ENCODE measurements at places on chromosomes 4 and X.
A peak's percentile ranks its signal among the peaks of the same experiment; 100 is the strongest.

DNA sequence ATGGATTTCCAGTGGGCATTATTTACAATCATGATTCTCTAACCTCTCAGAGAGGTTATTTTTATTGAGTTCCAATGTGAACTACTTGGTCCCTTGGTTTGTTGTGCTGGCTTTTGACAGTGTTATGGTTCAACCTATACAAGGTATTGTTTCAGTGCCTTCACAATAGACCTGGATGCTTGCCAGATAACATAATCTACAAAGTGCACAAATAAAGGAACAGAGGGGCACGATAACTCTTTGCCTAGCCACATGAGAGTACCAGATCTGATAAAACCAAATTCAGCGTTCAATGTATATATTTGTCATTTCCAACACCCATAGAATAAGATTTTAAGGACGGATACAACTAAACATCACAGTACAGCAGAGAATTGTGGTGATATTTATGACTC, 120.8 kb downstream of the RASL11B start:
- DNase-seq, result no peak

DNA sequence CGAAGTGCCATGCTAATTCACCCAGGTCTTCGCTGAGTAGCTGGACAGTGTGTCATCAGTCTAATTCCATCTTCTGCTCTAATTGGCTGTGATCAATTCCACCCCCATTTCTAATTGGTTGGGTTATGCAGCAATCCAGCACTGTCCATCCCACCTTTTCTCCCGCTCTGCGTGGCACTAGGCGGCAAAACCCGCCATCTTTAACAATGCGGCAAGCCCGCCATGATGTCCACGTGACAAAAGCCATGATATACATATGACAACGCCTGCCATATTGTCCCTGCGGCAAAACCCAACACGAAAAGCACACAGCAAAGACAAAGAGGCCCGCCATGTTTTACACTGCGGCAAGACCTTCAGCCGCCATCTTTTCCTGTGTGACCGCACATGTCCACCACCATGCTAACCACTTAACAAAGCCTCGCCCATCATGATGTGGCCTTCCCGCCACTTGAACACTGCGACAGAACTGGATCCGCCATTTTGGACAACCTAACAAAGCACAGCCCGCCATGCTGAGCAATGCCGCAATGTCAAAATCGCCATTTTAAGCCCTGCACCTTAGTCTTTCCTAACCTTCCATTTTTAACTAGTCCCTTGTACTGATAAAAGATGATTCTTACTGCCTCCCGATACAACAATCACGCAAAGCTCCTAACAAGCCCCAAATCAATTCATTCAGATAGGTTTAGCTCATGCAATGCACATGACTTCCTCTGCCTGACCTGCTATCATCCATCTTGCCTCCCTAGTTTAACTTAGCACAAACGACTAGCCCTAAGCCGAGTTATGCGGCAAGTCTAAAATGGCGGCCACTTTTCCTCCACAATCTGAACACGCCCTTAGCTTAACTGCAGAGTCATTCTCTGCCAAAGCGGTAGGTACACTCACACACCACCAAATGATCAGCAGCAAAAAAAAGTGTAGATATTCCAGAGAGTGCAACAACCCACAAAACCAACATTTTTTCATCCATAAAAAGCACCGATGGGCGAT, 288.3 kb downstream of the CHIC1 start:
- peak; percentile 45 for DNase-seq

DNA sequence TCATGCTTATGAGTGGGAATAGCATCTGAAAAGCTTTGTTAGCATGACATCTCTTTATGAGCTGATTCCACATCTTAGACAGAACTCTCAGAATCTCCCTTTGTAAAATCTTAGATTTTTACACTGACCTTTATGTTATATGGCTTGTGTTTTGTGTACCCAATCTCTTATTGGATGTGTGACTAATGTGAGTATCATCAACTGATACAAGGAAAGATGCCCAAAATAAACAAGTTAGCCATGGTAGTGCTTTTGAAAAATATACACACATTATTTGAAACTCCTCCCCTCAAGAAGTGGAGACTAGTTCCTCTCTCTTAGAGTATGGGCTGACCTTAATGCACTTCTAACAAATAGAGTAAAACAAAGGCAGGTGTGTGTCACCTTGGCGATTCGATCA, 160.1 kb upstream of the NRK start:
- no peak for DNase-seq

GRCh38 chrX:21943460-21944135, 3.1 kb downstream of the SMS start:
- DNase-seq, result no peak

DNA sequence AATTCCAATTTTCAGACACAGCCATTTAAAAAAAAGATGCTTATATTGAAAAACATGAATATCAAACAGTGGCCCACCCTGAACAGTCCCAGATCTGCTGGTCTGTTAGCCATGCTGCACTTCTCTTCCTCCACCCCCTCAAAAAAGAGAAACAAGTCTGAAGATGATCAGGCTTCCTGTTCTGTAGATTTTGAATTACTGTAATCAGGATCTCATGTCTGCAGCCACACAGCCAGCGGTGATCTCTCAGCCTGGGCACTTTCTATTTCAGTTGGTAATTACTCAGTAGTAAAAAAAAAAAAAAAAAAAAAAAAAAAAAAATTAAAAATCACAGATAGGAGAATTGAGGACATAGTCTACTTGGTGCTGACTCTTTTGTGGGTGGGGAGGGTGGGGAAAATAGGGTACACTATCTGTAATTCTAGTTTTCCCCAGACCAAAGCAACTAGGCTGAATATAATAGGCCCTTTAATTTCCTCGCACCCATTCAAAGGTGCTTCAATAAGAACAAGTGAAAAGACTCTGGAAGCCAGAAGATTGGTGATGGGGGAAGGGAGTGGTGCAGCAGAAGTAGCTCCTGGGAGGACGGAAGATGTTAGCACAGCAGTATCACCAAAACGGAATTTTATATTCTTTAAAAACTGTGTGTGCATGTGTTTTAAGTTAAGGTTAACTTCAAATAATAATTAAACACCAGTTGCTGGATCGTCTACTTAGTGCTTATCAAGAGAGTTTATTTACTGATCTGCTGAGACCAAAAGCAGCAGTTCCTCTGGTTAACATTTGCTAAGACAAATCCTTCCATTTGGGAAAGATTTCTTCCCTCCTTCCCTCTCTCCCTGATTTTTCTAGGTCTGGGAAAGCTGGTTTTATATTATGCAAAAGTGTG, 47.0 kb downstream of the SPRY1 start:
- DNase-seq, result peak; percentile 34

- DNase-seq, result no peak
These were observed 58.0 kb downstream of the RHOH start for GRCh38 chr4:40254608-40255392.

GRCh38 chrX:24410514-24411189, 50.2 kb downstream of the SUPT20HL1 start:
- DNase-seq, result no peak

- no peak for DNase-seq
These were observed 63.1 kb upstream of the NDP start for GRCh38 chrX:44036336-44036735.

DNA sequence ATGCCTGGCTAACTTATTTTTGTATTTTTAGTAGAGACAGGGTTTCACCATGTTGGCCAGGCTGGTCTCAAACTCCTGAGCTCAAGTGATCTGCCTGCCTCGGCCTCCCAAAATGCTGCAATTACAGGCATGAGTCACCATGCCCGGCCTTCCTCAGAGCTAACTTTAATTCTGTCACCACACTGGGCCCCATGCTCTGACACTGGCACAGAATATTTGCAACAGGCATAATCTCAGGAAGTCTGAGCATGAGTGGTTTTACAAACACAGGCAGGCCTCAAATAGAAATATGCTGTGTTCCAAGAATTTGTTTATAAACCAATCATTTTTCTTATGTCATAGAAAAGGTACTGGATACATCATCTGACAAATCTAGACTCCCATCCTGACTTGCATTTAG, 32.7 kb upstream of the FAM9C start:
- DNase-seq, result no peak

DNA sequence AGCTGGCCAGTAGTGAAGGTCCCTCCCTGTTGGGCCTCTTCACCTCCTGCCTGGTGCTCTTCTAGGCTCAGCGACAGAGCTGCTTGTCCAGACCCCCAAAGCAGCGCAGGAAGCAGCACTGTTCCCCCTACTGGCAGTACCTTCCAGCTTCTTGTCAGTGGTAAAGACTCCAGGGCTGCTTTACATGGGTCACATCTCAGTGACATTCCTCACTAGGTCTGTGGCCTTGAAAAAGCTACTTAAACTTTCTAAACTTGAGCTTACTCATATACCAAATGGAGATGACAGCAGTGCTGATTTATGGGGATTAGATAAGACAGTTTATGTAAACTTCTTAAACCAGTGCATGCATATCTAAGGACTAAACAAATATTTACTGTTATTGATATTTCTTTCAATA, 117.3 kb downstream of the FAT4 start:
- DNase-seq, result no peak

- no peak for DNase-seq
These were observed 314.8 kb downstream of the IQCM start for GRCh38 chr4:149500806-149501205.

- DNase-seq, result no peak
These were observed 52.7 kb downstream of the STARD8 start for GRCh38 chrX:68699960-68700746.

DNA sequence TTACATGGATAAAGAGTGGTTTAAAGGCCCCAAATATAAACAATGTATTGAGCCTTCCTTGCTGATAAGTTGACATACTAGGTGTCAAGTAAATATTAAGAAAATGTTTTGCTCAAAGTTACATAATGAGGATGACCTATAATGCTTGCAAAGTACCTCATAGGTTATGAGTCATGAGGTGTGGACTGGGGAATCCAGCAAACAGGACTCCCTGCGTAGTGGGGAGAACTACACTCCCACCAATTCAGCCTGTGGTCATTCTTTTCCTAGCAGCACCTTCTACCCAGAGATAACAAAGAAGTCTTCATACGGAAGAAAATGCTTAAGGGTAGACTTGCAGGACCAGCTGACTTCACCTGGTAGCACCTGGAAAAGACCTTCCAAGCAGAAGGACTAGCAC, 418.9 kb upstream of the CPEB2 start:
- no peak for DNase-seq

DNA sequence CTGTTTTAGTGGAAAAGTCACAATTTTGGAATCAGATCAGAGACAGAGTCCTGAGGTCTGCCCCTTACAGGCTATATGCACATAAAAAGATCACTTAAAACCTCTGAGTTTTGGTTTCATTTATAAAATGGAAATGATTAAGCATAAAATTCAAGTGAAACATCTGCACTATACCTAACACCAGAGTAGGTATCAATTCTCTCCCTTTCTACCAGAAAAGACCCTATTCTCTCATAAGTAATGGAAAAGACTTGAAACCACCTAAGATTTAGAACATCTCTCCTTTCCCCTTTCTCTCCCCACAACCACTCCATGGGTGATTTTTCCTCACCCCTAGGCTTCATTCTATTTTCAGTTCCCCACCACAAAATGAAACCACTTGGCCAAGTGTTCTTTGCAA, 907 bp downstream of the LHFPL1 start:
- DNase-seq, result no peak

DNA sequence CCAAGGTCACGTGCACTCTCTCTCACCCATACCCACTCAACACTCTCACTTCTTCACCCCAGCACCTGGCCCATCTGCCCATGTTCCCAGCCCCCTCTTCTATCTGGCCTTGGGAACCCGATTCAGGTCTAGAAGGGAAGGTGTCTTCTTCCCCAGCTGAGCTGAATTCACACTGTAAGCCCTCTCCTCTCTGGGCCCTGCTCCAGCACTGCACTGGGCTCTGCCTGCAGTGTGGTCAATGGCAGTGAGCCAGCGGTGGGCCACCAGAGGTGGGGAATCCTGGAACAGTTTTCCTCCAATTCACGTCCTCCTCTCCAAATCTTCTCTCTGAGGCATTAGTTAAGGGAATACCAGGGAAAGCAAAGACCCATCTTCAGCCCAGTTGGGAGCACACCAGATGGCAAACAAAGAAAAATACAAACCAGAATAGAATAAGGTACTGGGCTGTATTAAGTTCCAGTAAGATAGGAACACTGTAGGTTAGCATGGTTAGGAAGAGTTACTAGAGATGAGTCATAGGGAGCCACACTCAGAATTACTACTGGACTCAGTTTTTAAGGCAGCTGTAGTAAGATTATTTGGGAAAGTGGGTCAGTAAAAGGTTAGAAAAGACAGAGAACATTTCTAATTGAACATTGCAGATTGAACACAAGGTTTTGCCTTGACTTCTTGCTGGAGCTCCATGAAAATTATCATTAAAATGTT, 5.0 kb downstream of the AWAT2 start:
- no peak for DNase-seq

DNA sequence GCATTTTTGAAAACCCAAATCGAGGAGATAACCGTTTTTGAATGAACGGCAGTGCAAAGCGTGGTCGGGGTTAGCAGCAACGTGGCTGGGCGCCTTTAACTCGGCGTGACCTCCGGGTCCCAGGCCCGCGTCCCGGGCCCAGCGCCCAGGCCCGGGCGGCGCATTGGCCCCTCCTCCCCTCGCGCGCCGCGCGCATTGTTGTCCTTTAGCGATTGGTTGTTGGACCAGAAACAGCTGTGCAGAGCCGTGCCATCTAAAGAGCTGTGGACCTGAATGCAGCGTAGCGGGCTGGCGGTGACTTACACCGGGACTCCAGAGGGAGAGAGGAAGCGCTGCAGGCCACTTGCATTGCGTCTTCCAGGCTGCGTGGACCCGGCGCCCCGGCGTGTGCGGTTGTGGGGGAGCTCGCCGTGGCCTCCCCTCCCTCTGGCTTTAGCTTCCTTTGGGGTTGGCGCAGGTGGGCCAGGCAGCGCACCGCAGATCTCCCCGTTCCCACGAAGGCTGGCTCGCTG, at the start of gene STOX2:
Gene STOX2 (plus strand): TSS at position 227 of the 512 bp plus-strand sequence. CDS start 1,484 bp downstream, outside the sequence.
- no peak for DNase-seq

DNA sequence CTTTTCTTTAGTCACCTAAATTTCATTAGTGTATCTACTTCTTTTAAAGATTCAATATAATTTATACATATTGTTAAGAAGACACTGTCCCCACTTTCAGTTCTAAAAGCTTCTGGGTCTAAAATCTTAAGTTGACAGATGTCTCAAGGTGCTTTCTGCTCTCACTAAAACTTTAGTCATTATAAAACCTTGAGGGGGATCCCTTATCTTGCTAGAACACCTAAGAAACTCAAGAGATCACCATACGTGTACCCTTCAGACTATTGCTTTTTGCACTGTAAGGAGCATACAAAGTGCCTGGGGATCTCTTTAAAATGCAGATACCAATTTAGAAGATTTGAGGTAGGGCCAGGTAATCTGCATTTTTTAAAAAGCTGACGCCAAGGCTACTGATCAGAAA, 30.1 kb downstream of the CYBB start:
- no peak for DNase-seq

Data from GM13976 (cell line).